Glutamatergic neuron (in vitro differentiated cells): ENCODE measurements at places on chromosomes 13 and 19.
A peak's percentile ranks its signal among the peaks of the same experiment; 100 is the strongest.

DNA sequence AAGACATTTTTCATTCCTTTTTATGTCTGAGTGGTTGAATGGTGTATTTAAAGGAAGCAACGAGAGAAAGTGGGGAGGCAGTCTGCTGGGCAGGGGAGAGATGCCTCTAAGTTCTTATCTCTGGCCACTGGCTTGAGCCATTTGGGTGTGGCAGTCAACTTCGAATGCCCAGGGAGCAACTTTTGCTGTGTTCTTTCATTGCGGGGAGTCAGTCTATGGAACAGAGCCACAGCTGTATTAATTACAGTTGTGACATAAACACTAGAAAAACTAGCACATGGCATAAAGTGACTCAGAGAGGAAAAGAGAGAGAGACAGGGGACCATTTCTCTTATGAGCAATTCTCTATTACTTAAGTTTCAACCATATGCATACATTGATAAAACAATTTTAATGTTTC is 40.4 kb upstream of the PDCD5 start:
- no peak for DNase-seq

DNA sequence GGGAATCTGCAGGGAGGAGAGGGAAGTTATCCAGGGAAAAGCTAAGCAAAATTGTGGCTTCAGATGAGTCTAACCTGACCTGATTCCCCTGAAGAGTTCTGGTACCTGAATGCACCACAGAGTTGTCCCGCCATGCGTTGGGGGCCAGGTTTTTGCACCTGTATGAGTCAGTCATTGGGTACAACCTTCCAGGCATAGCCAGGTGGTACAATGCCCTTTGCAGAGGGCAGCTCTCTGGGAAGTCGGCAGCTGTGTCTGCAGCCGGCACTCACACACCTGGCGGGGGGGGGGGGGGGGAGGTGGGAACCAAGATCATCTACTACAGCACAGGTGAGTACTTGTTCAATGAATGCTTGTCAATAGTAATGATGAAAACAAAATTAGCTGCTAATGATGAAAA is 52.5 kb upstream of the GTF3A start:
- DNase-seq, result no peak

- no peak for DNase-seq
Observed at GRCh38 chr19:42816894-42817293, 51.4 kb upstream of the PSG8 start.

GRCh38 chr13:114268344-114269280 is 12.8 kb upstream of the UPF3A start:
- DNase-seq, result no peak

GRCh38 chr13:77698201-77699058 is 943 bp downstream of the SLAIN1 start:
- peak; percentile 75 for DNase-seq
